Cerebellar nuclear complex (tissue), 1 donor: ENCODE measurements at places on chromosomes 5 and 9.

DNA sequence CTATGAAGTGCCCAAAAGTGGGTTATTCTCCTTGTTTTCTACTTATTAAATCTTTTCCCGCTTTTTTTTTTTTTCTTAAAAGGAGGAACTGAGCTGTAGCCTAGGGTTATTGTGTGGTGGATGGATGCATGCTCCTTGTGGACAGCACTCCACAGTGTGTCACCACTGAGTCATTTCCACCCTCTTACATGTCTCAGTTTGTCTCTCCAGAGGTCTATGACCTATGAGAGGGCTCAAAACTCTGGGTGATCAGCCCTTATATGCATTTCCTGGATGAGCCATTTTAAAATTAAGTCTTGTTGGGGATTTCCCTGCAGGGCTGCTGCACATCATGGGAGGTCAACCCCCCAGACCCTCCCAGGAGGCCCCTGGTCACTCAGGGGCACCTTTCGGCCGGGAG, 102.2 kb upstream of the MOCS2 start:
- DNase-seq: no peak

- DNase-seq: no peak
Observed at GRCh38 chr9:78592811-78593210, 295.9 kb downstream of the PSAT1 start.

GRCh38 chr9:105067895-105068580, 140.1 kb upstream of the ABCA1 start:
- DNase-seq: no peak

DNA sequence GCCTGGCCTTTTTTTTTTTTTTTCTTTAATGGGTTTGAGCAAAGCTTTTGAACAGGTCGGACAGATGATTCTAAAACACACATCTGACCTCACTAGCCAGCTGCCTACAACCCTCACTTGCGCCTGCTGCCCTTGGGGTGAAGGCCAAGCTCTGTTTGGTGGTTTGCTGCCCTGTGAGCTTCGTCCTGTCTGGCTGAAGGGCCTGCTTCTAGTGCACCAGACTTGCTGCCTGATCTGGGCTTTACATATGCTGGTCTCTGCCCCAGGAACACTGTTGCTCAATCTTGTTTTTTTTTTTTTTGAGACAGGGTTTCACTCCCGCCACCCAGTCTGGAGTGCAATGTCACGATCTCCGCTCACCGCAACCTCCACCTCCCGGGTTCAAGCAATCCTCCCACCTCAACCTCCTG, 16.4 kb upstream of the DOLPP1 start:
- DNase-seq: no peak
